Urothelium cell line (cell line): ENCODE measurements at places on chromosomes 2 and 18.

- DNase-seq, result no peak
Observed at GRCh38 chr2:2694746-2695145, 363.7 kb upstream of the MYT1L start.

GRCh38 chr18:36368889-36369288 lies 71.4 kb downstream of the FHOD3 start:
- no peak for DNase-seq

- DNase-seq, result no peak
Observed at GRCh38 chr2:216632952-216633615, at the start of gene IGFBP2. Gene IGFBP2 (plus strand): TSS chr2:216633420. CDS start chr2:216633524, 104 bp downstream.

GRCh38 chr18:49135877-49136276 lies 185.1 kb upstream of the SMAD7 start:
- DNase-seq, result no peak

DNA sequence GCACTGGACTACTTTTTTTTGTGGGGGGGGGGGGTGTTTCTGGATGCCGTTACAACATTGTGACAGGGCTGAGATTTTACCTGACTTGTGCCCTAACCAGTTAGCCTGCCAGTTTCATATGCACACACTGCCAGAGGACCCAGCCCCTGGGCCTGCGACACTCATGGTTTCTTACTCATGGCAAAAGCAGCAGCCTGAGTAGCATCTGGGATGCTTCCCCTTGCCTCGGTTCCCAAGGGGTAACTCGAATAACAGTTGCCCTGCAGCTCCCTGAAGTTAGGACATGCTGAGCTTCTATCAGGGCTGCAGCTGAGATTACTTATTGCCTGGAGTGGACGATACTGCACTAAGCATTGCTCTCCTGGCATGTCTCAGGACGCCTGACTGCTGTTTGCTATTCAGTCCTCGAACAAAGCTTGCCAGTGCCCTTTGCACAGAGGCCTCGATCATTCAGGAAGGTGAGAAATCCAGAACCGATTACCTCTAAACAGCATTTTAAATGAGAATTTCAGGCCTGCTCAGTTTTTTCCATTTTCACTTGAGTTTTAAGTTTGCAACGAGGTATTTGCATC lies 47.9 kb downstream of the TRPM8 start:
- no peak for DNase-seq

GRCh38 chr18:45517181-45517741 lies 98.0 kb upstream of the SLC14A2 start:
- no peak for DNase-seq

GRCh38 chr18:43671431-43671830 lies 394.1 kb upstream of the SYT4 start:
- no peak for DNase-seq

- DNase-seq, result no peak
Observed at GRCh38 chr2:10282611-10283105, 20.0 kb upstream of the HPCAL1 start.

DNA sequence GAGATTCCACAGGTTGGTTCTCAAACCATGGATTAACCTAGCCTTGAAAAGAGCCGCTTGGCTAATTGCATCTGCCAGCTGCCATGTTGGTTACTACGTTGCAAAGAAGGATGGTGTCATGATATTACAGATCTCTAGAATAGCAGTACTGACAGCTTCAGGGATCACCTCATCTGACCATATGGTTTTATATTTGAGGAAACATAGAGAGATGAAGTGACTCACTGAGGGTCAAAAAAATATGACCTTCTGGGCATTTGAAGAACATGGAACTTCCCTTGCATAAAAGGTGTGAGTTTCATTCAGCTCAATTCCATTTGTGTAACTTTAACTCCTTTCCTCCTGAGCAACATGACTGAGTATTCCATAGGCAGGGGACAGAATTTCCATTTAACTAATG lies 242.3 kb downstream of the SETBP1 start:
- DNase-seq, result no peak

GRCh38 chr2:66840321-66841002 lies 405.5 kb downstream of the MEIS1 start:
- no peak for DNase-seq
